Hypothalamus (tissue), 51 donors: ENCODE measurements at places on chromosomes 3 and 15.

- no peak for DNase-seq
Observed at GRCh38 chr3:86162521-86162920, 828.4 kb downstream of the VGLL3 start.

GRCh38 chr3:53269888-53270880 lies 14.4 kb upstream of the TKT start:
- DNase-seq = peak; percentile 58

GRCh38 chr3:127410678-127411077 lies 122.8 kb upstream of the PRR20G start:
- no peak for DNase-seq

DNA sequence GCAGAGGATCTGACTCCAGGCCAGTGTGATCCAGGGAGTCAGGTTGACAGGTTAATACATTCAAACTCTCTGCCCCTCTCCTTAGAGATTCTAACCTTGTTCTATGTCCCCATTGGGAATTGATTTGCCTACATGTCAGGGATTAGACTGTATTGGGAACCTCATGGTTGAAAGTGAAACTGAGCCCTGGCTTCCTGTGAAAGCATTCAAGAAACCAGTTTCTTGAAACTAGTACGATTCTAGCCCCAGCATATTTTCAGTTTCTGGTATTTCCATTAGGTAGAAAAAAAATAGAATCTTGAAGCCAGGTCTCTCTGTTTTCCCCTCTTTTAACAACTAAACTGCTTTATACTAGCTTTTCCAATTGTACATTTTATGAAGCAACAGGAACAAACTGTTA lies 140.4 kb upstream of the ABI3BP start:
- no peak for DNase-seq

GRCh38 chr3:122314228-122314876 lies 10.7 kb upstream of the CSTA start:
- no peak for DNase-seq

- DNase-seq = no peak
Observed at GRCh38 chr3:140365872-140366697, 311.8 kb upstream of the TRIM42 start.

GRCh38 chr3:143975554-143976152 lies 4.0 kb downstream of the DIPK2A start:
- DNase-seq = no peak

- no peak for DNase-seq
Observed at GRCh38 chr15:28919201-28919635, 33.4 kb downstream of the APBA2 start.

GRCh38 chr15:69224383-69224782 lies 63.9 kb downstream of the GLCE start:
- no peak for DNase-seq

DNA sequence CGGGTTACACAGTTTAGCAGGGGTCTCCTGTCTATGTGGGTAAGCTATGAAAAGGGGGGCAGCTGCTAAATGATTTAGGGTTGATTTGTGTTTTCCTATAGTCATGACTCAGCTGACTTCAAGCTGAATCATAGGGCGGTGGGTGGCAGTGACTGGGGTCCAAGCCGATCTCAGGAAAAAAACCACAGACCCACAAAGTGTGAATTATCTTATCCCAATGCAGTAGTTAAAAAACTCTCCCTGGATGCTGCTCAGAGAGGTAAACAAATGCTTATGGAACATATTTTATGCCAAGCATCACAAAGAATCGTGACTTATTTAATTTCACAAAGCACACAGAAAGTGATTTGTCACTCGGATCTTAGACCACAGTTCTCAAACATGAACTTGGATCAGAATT lies 18.4 kb upstream of the TOPAZ1 start:
- DNase-seq = no peak

GRCh38 chr3:115438799-115439198 lies 184.5 kb upstream of the GAP43 start:
- DNase-seq = no peak

- no peak for DNase-seq
Observed at GRCh38 chr3:36907911-36908646, 36.8 kb downstream of the TRANK1 start.

DNA sequence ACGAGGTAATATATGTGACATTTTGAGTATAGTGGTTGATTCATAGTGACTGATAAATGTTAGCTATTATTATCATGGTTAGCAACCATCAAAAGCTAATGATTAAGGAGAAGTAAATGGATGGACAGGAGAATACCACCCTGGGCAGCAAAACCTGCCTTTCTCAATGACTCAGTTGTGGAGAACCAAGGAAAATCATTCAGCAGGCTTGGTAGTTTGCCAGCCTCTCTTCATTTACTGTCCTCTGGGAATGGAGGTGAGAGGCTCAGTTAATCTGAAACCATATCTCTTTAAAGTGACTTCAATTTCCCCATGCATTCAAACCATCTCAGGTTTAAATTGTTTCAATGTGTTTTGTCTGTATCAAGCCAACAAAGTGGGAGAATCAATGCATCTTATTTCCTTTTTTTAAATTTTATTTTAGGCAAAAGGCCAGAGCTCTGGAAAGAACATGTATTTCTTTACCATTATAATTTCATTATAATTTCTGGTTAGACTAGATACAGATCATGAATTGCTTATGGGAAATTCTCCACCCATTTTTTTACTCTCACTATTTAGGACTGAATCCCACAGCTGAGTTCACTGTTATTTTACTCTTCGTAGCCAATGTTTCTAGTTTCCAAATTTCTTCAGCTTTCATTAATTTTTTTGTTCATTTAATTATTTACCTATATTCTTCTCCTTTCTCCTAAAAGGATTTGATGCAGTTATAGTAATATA lies 2.7 kb downstream of the TM4SF18 start:
- no peak for DNase-seq

DNA sequence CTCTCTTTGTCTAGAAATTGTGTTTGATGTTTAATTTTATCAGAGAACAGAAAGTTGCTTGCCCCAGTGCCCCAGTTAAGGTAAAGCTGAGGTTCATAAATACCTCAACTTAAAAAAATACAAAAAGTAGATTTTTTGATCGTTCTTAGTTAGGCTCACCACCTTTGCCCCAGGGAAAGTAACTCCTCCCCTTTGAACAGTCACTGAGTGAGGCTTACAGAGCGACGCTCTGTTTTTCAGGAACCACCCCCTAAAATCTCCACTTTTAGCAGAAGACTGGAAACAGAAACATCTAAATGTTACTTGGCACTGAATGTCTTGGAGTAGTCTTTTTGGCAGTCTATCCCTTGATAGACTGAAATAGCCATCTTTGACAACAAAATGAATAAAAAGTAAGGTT lies 24.9 kb downstream of the BLM start:
- DNase-seq = no peak

DNA sequence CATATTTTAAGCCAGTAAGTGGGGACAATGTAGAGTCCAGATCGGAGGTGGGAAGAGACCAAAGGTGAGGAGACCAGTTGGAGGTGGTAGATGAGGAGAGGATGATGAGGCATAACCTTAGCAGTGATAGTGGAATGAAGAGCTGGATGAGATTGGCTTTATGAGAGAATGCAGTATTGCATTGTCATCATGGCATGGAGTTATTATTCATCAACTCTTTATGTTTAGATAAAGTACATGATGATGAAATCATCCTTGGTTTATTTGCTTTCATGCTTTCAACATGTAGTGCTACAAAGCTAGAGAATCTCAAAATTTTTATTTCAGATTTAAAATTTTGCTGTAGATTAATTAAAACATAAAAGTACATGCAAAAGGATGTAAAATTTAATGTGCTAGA lies 64.0 kb downstream of the PPM1L start:
- DNase-seq = no peak

DNA sequence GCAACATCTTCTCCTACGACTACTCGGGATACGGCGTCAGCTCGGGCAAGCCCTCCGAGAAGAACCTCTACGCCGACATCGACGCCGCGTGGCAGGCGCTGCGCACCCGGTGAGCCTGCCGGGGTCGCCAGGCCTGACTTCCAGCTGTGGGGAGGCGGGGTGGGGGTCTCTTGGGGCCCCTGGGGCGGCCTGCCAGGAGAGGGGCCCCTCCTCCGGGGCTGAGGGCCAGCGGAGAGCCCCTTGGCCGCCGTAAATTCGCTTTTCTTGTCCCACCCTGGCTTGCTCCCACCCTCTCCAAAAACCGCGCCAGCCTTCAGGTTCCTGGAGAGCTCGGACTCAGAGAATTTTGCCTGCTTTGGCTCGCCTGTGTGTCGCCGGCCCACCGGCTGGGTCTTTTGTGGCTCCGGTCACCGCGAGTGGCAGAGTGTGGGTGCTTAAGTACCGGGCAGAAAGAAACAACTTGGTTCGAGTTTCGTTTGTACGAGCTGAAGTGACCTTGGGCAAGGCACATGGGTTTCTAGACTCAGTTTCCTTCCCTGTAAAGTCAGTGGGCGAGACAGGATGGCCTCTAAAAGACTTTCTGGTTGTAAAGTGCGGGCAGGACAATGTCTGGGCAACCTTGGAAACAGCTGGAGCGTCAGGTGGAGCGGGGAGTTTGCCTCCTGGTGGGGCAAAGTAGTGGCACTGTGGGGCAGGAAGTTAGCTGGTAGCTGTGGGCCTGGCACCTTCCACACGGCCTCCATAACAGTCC lies 976 bp downstream of the ABHD17C start:
- no peak for DNase-seq

GRCh38 chr15:75380773-75381172 lies 12.4 kb upstream of the MAN2C1 start:
- DNase-seq = no peak

DNA sequence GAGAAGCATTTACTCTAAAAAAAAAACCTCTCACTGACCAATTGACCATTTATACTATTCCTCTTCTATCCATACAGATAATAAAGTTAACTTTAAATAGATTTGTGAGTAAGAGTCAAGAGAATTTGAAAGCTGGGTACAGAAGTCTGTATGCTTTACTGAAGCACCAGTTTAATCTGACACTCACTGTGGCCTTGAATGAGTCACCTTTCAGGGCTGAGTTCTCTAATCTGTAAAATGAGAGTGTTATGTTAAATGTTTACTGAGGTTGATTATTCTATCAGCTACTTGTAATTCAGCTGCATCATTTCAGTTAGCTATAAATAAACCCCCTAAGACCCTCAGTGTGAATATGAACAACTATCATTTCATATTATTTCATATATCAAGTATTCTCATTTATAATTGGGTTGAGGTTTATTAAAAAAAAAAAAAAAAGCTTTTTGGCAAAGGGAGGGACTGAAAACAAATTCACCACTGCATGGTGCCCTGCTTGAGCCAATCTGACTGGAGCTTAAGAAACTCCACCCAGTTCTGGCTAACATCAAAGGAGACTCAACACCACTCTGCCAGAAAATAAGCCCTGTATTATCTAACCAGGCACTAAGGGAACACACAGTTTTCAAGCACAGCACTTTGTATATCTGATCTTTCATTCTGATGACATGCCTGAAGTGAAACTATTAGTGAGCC lies 2.8 kb downstream of the MAP4 start:
- no peak for DNase-seq

DNA sequence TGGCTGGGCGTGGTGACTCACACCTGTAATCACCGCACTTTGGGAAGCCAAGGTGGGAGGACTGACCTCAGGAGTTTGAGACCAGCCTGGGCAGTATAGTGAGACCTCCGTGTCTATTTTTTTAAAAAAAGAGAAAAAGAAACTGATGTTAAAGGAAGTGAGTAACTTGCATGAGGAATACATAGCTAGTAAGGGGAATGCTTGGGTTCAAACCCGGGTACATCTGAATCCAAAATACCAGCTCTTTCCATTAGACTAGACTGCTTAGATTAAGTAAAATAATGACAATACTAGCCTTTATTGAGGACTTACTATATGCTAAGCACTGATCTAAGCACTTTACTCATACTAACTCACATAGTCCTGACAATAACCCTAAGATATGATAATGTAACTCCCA lies 22.4 kb downstream of the TM4SF4 start:
- DNase-seq = no peak

- DNase-seq = peak; percentile 45
Observed at GRCh38 chr3:129602730-129603560, 3.5 kb downstream of the PLXND1 start.

DNA sequence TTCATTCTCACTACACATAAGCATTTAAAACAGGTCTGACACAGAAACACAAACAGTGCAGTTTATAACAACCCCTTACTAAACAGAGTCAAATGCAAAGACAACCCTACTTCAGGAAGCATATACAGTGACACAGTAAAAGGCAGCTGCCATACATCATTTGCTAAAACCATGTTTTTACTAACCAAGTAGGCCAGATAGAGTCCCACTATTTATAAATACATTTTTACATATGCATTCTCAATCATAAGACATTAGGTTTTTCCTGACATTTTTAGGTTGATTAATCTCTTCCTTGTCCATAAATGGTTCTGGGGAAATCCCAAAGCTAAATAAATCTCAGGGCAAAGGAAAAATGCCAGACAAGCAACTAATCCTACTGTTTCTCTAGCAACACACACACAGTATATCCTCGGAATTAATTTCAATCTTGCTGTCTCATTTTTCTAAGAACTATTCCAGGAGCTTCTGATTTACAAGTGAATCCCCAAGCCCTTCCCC lies 39.0 kb downstream of the CHAC1 start:
- DNase-seq = no peak

DNA sequence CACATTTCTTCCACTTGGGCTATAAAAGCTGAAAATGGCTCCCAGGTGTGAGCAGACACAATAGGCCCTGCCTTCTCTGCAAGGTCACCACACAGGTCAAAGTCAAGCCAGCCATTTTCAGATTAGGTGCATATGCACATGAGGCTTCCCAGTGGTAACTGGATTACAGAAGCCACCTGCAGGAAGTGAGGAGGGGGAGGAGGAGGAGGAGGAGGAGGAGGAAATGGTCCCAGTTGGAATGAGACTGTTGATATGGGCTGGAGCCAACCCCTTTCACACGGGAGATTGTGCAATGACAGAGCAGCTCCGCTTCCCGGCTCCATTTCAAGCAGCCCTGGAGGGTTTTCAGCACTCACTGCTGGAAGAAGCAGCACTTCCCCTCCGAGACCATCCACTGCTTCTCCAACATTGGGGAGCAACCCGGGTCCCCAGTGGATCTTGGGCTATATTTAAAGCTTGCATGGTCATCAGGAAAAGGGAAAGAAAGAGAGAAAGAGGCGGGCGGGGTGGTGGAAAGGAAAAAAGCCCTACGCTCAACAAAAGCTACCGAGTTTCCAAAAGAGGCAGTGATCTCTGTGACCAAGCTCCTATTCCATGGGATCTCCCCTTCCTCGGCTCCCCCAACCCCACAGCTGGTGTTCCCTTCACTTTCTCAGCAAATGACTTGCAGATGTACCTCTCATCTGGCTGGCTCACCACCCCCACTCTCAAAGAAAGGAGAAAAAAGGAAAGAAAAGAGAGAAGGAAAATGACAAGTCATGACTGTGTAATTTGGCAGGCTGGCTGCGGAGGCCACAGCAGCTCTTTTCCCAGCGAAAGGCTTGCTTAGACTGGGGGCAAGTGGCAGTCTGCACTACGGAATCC lies 58.3 kb downstream of the LRIG1 start:
- DNase-seq = peak; percentile 22

GRCh38 chr15:87744815-87745214 lies 511.7 kb downstream of the NTRK3 start:
- DNase-seq = no peak
